Cerebellar nuclear complex (tissue), 1 donor: ENCODE measurements at places on chromosomes 5 and 9.

- DNase-seq, result no peak
These were observed 109.2 kb downstream of the PSAT1 start for GRCh38 chr9:78406146-78406545.

DNA sequence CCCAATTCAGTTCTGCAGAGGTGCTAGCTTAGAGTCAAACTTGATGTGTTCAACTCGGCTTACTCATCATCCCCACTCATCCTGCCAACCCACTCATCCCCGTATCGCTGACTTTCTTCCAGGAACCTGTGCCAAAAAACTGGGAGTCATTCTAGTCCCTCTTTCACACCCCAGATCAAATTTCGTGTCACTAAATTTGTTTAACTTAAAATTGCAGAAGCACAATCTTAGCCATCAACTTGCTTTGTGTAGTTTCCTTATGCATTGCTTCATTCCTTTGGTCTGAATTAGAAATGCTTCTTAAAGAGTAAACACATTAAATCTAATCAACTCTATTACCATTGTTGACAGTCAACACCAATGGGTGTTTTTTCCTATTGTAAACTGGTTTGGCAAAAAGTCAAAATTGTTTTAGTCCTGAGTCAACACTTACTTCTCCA lies 162.4 kb downstream of the TTC39B start:
- DNase-seq, result no peak

DNA sequence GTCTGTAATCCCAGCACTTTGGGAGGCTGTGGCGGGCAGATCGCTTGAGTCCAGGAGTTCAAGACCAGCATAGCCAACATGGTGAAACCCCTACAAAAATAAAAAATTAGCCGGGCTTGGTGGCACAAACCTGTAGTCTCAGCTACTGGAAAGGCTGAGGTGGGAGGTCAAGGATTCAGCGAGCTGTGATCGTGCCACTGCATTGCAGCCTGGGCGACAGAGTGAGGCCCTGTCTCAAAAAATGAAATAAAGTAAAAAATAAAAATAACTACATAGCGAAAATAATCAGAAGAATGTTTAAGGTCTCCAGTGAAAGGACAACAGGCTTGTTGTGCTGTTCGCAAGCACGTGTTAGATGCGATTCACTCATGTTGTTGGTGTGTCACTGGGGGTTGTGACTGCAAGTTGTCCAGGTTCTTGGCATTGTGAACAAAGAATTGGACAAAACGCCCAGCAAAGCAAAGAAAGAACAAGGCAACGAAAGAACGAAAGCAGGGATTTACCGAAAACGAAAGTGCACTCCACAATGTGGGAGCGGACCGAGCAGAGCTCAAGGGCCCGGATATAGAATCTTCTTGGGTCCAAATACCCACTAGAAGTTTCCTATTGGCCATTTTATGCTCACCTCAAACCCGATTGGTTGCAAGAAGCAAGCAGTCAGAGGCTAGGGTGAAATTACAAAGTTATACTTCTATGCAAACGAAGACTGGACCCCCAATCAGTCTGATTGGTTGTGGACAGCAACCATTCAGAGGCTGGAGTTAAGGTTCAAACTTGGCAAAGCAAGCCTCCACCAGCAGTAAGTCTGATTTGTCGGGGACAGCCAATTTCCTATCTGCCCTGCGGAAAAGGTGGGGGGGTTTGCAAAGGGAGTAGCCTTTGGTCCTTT lies 844 bp upstream of the MCCC2 start:
- no peak for DNase-seq

DNA sequence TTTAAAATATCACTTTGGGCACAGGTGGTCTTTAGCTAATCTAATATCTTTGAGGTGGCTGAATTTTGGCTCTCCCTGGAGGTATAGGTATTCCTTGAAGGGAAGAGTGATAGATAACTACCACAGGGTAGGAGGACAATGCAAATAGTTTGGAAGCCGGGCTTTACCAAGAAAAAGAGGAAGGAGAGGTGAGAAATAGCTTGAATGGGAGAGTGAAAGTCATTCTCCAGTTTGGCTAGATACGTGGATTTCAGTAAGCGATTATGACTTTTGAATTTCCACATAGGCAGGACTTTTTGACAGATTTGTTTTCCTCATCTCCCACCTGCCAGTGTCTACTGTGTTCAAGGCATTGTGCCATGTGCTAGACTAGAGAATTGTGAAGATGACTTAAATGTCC lies 45.5 kb downstream of the RASA1 start:
- DNase-seq, result no peak

DNA sequence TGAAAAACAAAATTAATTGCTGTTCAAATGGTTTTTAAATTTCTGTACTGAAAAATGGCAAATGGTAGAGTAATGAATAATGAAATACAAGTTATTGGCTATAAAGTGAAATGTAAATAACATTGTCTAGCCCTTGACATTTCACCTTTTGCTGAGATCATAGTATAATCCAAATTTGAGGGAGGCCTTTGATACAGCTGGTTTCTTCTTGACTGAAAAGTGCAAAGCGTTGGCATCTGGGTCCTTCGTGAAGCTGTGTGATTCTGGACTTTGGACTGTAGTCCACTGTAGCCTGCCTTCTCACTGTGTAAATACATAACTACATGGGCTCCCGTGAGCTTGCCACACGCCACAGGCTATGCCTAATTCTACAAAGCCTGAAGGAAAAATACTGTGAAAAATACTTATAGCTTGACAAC lies 52.3 kb downstream of the ARHGEF28 start:
- DNase-seq, result no peak

- no peak for DNase-seq
These were observed 227.5 kb downstream of the CACNA1B start for GRCh38 chr9:138105123-138105415.

DNA sequence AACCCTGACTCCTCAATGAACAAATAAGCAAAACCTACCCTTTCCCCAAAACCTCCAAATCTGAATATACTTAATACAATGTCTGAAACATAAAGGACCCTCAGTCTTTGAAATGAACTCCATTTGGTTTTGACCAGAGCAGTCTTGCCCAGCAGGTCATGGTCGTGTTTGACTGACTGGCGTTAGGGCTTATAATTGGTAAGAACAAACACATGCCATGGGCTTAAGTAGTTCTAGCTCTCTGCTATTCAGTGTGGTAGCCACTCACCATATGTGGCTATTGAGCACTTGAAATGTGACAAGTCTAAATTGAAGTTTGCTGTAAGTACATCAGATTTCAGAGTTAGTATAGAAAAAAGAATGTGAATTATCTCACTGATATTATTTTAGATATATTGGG lies 42.1 kb downstream of the LRRTM2 start:
- DNase-seq, result no peak

- DNase-seq, result no peak
These were observed 11.2 kb downstream of the IRF1 start for GRCh38 chr5:132479111-132479951.

- DNase-seq, result no peak
These were observed 2171.9 kb upstream of the WWC1 start for GRCh38 chr5:166119506-166119905.

- no peak for DNase-seq
These were observed 449.5 kb downstream of the HINT1 start for GRCh38 chr5:130715541-130715940.

DNA sequence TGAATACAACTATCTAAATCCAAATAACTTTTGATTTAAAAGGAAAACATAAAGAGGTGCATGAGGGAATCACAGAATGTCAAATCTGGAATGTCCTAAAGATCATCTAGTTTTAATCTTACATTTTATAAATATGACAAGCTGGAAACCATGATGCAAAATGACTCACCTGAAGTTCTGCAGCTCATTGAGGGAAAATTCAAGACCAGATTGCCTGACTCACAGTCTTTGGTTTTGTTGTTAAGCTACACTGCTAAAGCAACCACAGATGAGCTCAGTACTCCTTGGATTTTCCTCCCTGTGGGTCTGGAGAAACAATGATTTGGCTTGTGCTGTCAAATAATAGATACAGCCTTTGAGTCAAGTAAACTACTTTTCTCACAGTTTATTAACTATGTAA lies 19.1 kb upstream of the EDIL3 start:
- no peak for DNase-seq

- DNase-seq, result no peak
These were observed 143.4 kb upstream of the IER5L start for GRCh38 chr9:129321286-129322021.

- no peak for DNase-seq
These were observed 186.7 kb downstream of the MSX2 start for GRCh38 chr5:174911118-174911517.

GRCh38 chr5:115460472-115460871 lies 84.1 kb downstream of the FEM1C start:
- no peak for DNase-seq

GRCh38 chr5:1925111-1926070 lies 42.7 kb upstream of the IRX4 start:
- DNase-seq, result no peak

DNA sequence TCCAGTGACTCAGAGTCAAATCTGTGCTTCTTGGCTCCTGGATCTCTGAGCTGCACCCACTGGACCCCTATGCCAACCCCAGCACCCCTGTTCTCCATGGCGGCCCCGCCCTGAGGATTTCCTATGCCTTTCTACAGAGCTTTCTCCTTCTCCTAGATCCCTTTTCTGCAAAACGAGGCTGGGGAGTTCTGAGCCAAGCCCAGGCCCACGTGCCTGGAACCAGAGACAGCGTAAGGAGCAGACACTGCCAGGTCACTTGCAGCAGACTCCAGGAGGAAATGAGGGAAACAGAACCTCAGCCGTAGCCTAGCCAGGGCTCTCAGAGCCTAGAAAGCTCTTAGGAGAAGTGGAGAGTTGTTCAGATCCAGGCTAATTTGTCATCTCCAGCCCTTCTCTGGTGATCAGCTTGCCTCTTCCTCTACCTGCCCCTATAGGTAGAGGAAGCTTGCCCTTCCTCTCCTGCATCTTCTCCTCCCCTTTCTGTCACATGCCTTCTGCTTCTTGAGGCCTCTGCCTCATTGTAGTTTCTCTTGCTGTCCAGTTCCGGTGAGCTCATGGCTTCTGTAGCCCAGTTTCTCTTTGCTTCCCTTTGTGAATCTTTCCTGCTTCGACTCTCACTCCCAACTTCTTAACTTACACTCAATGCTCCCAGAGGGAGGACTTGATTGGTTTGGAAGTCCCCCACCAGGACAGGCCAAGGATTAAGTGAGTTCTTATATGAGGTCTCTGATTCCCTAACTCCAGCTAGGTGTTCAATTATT lies 163.4 kb downstream of the RGS3 start:
- DNase-seq, result no peak

DNA sequence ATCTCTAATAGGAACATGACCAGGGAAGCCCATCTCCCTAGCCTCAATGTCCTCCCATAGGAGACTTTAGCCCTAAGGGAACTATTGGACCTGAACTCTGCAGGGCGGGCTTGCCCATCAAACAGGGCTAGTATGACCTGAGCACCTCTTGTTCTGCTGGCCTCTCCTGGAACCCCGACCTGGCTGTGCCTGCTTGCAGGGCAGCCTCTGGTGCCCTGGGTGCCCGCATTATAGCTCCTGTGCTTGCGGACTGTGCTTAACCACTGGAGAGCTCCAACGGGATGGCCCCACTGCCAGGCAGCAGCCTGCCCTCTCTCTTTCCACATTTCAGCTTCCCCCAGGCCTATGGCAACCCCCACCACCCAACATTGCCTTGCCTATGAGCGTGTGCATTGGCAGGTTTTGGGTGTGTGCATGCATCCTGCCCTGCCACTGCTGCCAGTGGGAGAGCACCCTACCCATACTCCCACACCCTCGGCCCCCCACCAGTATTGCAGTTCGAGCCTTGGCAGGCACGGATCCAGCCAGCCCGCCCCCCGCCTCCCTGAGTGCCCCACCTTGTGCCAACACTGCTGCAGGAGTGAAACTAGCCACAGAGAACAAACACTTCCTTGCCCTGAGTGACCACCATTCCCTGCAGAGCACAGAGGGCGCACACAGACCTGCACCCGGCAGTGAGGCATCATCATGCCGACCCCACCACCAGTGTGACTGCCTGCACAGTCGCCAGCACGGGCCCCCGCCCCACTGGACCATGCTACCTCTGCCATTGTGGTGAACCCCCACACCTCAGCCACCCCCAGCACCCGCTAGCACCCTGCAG lies 1123.8 kb upstream of the CDH6 start:
- DNase-seq, result no peak

DNA sequence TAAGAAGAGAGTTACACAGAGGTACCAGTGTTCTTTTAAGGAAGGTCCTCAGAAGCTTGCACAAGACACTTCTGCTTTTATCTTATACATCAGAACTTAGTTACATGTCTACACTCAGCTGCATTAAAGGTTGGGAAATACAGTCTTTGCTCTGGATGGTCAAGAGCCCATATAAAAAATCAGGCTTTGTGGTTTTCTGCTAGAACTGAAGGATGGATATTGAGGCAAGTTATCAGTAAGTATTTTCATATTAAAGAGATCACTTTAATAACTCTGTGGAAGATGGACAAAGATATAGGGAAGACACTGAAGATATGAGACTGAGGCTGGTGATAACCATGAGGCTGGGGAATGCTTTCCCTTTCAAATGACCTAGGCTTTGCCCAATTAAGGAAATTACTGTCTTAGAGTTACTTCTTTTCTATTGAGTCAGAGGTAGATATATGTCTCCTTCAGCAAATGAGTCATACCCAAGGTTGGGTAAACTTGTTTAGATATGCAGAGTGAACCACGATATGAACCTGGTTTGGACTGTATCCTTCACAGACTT lies 87.0 kb upstream of the TNC start:
- DNase-seq, result no peak

GRCh38 chr9:89008744-89009545 lies 17.7 kb downstream of the S1PR3 start:
- DNase-seq, result no peak

DNA sequence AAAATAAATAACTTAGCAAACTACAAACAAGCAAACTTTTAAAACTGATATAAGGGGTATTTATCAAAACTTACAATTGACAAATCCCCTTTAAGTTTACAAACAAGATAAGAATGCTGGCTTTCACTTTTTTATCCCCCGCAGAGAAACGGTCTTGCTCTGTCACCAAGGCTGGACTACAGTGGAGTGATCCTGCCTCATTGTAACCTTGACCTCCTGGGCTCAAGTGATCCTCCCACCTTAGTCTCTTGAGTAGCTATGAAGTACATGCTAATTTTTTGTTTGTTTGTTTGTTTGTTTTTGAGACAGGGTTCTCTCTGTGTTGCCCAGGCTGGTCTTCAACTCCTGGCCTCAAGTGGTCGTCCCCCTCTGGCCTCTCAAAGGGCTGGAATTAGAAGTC lies 9.0 kb upstream of the NIPSNAP3A start:
- no peak for DNase-seq

DNA sequence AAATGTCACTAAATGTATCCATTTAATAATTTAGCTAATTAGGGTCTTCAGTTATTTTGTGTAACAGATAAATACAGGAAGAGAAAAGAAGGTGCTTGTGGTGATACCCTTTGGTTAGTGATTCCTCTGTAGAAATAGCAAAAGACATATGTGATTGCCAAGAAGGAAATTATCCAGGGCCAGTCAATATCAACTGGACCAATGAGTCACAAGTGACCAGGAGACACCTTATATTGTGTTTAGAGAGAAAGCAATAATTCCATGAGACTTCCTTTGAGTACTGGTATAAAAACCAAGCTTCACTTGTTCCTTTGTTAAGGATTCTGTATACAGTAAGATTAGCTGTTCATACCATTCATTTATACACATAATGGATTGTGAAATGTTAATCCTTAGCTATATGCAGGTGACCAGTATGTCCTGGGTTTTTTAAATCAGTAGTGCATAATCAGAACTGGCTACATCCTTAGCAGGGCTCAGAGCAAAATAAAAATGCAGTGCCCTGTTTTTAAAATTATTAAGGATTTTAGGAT lies 11.7 kb upstream of the F2R start:
- DNase-seq, result no peak

- DNase-seq, result no peak
These were observed 9.9 kb upstream of the FRRS1L start for GRCh38 chr9:109176963-109177362.
